SK-N-DZ (cell line): ENCODE measurements at places on chromosomes 5 and 9.

DNA sequence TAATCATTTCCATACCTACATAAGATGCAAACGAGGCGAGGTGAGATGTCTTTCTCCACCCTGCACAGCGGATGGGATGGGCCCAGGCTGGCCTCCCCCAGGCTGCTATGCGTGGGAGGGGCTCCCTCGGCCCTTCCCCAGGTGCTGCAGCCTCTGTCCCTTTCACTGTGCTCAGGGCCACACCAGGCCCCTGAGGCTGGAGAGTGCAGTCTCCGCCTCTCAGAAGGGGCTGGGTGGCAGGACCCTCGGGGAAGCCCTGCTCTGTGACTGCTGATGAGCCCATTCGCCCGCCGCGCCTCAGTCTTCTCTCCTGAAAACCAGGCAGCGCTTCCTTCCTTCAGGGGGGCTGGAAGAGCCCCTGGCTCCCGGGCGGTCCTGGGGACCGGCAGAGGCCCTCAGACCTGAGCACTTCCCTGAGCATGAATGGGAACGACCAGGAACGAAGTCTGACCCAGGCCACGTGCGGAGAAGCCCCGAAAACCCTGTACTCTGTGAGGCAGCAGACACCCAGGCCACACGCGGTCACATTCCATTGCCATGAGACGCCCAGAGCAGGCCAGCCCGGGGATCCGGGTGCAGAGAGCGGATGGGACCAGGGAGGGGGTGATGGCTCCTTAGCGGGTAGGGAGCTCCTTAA, 21.9 kb upstream of the NOTCH1 start:
- DNase-seq = no peak

- peak; percentile 50 for DNase-seq
Measured at GRCh38 chr9:97954550-97954989, 16.6 kb upstream of the HEMGN start.

DNA sequence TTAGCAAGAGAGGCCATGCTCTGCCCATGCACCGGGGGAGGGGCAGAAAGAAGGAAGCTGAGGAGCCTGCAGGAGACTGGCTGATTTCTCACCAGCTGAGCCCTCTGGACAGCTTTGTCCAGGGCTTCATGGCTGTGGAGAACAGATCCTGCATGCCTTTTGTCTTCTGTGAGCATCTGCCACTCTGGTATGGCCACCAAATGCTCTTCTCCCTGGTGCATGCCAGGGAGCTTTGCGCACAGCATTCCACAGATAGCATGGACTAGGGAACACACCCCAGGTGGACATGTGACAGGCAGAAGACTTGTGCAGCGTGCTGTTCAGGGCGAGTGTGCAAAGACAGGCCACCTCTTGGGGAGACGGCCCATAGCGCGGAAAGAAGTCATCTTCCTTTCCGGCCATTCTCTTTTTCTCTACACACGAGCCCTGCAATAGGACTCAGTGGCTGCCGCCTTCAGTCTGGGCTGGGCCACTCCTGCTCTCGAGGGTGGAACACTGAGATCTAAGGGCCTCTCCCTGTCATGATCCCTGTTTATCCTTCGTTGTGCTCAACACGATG, 56.7 kb downstream of the GADD45G start:
- peak; percentile 24 for DNase-seq

DNA sequence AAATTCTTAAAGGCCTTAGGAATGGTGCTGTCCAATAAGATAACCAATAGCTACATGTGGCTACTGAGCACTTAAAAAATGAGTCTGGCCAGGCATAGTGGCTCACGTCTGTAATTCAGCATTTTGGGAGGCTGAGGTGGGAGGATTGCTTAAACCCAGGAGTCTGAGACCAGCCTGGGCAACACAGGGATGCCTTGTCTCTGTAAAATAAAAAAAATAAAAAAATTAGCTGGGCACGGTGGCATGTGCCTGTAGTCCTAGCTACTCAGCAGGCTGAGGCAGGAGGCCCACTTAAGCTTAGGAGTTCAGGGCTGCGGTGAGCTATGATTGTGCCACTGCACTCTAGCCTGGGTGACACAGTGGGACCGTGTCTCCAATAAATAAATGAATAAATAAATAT, 1.3 kb upstream of the SLC22A5 start:
- DNase-seq = no peak

DNA sequence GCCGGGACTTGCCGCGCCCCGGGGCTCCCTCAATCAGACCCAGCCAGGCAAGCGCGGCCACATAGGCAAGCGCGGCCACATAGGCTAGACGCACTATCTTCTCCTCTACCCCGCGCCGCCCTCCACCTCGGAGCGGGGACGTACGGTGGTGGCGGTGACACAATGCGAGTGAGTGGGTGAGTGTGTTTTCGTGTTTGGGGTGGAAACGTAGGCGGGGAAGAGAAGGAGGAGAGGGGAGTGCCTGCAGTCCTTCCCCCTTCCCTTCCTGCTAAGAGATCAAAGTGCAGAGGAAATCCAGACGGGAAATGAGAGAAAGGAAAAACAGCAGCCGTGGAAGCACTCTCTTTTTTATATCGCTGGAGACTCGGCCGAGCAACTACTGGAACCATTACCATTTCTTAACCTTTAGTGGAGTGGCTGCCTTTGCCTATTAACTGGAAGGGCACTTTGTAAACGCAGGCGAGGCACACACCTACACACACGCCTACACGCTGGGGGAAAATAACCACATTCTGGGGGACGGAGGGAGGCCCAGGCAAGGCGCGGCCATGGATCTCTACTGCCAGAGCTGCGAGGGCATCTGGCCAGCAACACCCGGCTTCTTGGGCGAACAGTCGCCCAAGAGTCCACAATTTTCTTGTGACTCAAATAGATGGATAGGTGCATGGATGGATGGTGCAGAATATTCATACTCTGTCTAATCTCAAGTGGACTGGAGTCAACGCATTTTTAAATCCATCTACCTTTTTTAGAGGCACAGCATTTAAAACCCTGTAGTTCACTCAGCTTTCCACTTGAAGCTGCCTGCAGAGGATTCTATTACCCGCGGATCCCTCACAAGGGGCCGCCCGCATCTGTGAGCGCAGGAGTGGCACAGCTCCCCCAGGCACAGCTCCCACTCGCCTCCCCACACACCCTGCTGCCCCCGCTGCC, 2.1 kb downstream of the EDIL3 start:
- DNase-seq = no peak

GRCh38 chr5:41935544-41935943, 10.5 kb downstream of the FBXO4 start:
- no peak for DNase-seq

- DNase-seq = no peak
Measured at GRCh38 chr9:135971111-135971766, 10.1 kb upstream of the UBAC1 start.

- no peak for DNase-seq
Measured at GRCh38 chr9:5756633-5757032, 76.3 kb downstream of the ERMP1 start.

GRCh38 chr5:97063251-97063650, 79.2 kb downstream of the LIX1 start:
- DNase-seq = no peak

DNA sequence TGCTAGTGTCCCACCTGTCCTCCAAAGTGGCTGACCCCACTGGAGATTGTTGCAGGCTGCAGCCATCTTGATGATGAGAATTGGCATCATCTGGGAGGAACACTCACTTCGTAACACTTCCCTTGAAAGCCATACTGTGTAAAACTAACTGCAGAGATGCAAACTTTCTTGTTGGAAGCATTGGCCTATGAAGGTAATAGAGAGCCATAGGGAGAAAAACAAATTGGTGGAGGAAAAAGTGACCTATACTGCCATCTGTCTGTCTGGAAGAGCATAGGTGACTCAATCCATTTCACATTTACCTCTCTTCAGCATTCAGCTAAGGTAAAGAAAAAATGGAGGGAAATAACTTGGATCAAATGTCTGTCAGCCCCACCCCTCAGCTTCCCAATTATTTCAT, 473.4 kb downstream of the NTRK2 start:
- DNase-seq = no peak

DNA sequence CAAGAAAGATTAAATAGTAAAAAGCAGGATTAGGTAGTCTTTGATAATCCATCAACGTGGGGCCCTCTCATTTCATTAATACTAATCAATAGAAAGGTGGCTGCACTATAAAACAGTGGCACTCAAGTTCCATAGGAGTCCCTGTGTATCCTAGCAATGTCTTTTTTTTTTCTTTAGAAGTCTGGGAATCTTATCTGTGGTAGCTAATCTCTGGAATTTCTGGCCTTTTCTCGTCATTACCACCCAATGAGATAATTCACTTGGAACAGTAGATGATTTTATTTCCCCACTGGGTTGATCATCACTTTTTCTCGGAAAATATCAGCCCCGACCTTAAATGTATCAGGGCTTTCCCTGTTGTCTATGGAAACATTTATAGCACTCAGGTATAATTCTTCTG, 86.8 kb upstream of the CDH6 start:
- DNase-seq = no peak

GRCh38 chr5:1060535-1060981, 51.3 kb downstream of the SLC12A7 start:
- DNase-seq = no peak

DNA sequence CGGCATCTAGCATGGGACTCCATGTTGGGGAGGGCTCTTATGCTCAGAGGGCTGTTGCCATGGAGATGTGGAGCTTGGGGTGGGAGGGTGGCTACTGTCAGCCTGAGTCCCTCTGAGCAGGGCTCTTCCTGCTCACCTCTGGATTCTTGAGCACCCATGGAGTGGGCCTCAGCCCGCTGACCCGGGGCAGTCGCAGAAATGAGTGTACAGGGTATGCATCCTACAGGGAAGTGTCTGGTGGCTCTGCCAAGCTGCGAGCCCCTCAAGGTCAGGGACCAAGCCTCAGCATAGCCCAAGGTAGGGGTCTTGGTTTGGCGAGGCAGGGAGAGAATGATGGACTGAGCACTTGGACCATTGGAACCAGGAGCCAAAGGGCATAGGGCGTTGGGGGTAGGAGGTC, 104.1 kb downstream of the DAB2IP start:
- no peak for DNase-seq

DNA sequence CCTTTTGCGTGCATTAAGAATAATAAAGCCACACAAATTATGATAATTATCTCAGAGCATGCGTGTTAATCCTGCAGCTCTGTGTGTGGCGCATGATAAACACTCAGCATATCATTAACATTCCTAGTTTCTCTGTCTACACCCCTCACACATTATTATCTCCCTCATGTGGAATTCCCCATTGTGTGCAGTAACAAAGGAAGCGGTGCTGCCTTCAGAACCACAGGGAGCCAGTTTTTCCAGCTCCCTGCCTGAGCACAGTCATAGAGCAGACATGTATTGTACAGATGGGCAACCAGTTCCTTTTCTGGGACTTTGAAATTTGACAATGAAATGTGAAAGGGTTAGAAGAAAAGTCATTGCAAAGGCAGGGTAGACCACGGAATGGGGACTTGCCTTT, 1365.5 kb upstream of the CDH9 start:
- no peak for DNase-seq

DNA sequence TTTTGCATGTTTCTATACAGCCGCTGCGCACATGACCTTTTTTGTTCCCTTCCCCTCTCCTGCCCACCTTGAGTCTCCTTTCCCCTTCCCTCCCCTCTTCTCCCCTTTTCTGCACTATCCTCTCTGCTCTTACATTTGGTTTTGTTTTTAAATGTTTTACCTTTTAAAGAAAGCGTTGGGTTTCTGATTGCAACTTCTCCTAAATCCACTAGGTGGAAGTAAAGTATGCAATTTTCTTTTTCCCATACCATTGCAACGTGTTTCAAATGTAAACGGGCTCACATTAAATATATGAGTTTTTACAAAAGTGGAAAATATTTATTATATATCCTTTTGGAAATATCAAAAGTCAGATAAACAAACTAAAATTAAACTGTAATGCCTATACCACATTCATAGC, 500.9 kb downstream of the DIRAS2 start:
- DNase-seq = peak; percentile 9

DNA sequence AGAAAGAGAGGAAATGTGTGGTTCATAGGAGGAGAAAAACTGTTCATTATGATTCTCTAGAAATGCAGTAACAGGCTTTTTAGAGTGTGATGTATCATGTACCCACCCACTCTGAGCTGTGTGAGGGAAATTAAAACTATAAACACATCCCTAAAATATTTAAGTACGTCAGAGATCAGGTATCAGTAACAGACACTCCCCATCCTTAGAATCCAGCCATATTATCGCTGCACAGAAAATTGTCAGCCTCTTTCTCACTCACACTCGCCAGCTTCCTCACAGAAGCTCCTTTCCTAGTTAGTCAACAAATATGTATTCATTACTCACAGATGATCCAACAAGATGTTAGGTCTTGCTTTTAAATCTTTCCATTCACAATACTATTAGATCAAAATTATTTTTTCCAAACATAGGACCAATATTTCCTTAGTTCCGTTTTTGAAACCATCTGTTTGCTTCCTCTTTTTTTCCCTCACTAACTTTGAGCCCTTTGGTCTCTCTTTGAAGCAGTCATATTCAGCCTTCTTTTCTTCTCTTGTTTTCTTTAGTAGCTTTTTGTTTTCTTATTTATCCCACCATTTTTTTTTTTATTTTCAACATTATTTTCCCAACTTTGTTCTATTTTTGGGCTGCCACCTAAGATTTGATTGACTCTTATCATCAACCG, 13.6 kb upstream of the MAST4 start:
- DNase-seq = no peak
